Kidney epithelial cell (primary cell): ENCODE measurements at places on chromosomes 6 and 20. TPM values are rescaled to one million over a fixed set of nuclear protein-coding genes. Genes with fewer than 3 reads are reported as not detected.

Gene CYP39A1
- total RNA-seq = 0.14 and 0.29 TPM in 2 replicates

Gene LAMA5
- total RNA-seq = 359 and 455 TPM in 2 replicates

Gene RIPOR2
- 0.79 and 1.8 TPM in 2 replicates for total RNA-seq

Gene MUCL3
- total RNA-seq = not detected in 2 replicates

Gene HBS1L
- 64.4 and 97.5 TPM in 2 replicates for total RNA-seq
